ENCODE measurements at places on chromosomes 12 and 14.

GRCh38 chr12:54037360-54038283, 4.8 kb downstream of the HOXC5 start:
- no peak for DNase-seq

DNA sequence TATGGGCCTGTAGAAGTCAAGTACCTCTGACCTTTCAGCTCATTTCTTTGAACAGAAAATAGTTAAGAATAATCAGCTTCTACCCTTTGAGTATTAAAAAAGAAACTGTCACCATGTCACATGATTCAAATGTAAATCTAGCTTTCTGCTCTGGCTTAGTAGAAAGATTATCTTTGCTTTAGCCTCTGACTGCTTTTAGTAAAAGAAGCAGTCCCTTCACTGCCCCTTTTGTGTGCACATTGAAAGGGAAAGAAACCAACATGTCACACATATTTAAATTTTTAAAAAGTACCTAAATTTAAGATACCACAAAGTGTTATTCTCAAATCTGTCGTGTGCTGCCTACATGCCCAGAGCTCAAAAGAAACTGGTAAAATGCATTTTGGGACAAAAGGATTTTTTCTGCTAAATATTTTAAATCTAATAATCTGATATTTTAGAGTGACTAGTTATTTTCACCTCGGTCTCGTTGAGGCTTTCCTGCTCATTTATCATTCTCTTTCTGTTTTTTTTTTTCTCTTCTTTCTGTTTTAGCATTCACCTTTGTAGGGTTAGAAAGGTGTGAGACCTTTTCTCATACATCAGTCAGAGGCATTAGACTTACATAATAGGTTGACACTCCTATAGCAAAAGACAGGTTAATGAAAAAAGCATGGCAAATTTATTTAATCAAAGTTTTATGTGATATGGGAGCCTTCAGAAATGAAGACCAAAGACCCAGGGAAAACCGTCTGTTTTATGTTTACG, 41.3 kb downstream of the SLC16A7 start:
- no peak for DNase-seq

- DNase-seq = peak; percentile 31
Observed at GRCh38 chr14:102525219-102525928, 15.8 kb upstream of the ANKRD9 start.

DNA sequence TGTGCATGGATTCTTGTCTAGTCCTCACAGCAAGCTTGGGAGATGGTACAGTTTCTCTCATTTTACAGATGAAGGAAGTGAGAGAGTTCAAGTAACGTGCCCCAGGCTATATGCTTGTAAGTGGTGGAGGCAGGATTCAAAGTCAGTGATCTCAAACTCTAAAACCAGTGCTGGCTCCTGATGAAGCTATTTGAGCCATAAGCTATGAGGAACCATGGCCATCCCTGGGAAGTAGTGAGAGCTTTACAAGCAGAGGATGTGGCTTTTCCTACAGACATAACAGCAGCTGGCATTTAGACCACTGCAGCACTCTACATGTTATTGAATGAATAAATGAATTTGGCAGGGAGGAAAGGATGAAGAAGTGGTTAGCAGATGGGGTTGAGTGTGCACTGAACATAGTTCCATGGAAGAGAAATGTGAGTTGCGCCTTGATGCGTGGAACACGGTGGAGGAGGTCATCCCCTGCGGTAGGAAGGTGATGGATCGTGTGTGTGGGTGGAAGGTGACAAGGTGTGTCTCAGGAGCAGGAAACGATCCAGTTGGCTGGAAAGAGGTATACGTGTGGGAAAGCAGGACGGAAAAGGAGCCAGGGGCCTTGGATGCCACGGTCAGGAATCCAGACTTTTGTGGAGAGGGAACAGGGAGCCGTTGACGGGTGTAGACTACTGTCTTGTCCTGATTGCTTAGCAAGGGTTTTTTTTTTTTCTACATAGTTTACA, 65.2 kb downstream of the RFX4 start:
- no peak for DNase-seq

DNA sequence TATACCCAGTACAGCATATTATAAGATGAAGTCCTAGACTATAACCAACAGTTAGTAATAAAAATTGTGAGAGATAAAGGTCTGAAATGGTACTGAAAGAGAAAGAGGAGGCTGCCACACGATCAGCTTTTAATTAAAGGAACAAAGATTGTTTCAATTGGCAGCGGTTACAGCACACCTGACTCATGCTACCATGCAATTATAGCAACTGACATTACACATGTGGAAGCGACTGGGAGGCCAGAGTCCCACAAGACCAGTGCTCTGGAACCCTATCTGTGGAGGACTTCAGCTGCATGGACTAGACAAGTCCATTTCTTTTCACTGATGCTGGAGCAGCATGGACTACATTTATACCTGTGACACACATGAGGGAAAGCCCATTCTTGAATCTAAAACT, 55.2 kb downstream of the SEL1L start:
- DNase-seq = no peak

- DNase-seq = no peak
Observed at GRCh38 chr12:109493938-109494337, 16.5 kb downstream of the UBE3B start.

DNA sequence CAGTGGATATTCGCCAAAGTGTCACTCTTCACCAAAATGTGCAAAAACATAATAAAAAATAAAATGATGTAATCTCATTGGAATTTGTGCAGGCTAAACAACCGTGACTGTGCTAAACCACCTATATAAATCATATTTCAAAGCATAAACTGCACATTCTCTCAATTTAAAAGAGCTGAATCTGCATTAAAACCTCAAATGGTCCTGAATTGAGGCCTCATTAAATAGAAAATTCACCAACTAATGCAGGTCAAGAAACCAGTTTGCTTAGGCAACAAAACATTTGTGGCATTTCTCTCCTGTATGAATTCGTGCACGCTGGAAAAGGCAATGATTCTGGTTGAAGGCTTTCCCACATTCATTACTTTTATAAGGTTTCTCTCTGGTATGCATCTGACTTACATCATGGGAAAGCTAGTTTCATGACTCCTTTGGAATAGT, 80.1 kb upstream of the IFNG-AS1 start:
- DNase-seq = no peak

- DNase-seq = no peak
Observed at GRCh38 chr14:94517641-94518257, 8.5 kb upstream of the SERPINA12 start.

GRCh38 chr14:100899884-100900771, 3.4 kb downstream of the RTL1 start:
- no peak for DNase-seq

DNA sequence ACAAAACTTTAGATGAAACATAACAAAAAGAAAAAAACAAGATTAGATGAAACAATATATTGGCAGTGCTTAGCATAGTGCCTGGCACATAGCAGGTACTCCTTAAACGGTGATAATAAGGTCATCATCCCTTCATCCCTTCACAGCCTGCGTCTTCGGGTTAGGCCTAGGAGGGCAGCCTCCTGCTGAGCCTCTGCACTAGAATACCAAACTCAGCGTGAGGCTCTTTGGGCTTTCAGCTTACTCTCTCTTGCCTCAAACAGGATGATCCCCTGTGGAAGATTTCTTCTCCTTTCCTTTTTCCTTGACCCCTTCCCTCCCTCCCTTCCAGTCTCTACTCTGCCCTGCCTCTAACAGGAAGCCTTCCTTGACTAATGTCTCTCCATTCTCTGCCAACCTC, 14.4 kb upstream of the FIGNL2 start:
- no peak for DNase-seq

DNA sequence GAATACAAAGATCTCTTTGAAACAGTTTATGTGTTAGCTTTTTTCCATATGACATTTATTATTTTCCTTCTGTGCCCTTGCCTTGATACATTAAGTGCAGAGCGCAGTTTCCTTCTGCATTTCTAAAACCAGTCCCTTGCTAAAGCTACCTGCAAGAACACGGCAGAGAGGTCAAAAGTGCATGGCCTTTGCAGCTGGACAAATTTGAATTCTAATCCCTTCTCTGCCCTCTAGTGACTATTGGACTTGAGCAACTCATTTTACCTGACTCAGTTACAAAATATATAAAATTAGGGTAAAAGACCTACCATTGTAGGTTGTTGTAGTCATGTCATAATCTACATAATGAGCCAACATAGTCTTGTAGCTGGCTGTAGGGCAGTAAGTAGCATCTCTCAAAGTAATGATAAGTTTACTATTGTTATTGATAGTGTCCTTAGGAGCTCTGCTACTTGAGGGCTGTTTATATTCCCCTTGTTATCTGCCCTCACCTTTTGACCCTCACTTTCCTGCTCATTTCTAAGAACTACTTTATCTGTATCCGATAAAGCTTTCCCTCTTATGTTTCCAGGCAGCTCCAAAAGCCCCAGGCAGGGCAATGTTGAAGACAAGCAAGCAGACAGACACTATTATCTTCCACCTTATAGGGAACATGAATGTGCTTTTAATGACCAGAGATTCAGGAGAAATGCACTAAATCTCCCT, 120.0 kb upstream of the PDZRN4 start:
- DNase-seq = no peak

GRCh38 chr14:69424149-69424923, 25.8 kb downstream of the SLC39A9 start:
- DNase-seq = peak; percentile 70

DNA sequence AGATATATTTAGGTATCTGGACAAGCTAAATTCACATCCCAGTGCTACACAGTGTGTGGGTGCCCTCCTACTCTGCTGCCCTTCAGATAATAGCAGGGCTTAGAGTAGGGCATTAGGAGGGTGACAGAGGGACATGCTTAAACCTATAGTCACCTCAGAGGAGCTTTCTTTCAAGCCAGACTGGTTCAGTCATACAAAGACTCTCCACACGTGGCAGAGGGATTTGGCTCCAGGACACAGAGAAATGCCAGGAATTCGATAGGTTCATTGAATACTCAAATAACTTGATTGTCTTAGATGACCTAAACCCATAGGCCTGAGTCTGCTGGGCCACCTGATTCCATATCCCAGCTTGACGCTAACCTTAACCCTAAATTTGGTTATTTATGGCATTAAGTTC, 163.5 kb downstream of the TPH2 start:
- no peak for DNase-seq

GRCh38 chr14:29993143-29993542, 65.5 kb upstream of the PRKD1 start:
- no peak for DNase-seq

DNA sequence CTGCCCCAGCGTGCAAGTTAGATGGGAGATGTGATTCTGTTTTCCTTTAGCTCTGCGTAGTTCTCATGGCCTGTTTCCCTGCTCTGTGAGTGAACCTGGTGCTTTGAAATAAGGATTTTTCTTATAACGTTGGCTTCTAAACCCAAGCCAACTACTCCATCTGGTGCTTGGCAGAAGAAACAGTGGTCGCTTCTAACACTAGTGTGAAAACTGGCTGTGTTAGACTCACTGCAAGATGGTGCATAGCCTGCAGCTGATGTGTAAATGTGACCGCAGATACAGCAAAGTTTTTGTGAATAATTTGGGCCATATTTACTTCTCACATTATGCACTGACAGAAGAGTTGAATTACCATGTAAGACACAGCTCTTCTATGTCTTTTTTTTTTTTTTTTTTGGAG, 12.2 kb downstream of the GTF2H3 start:
- DNase-seq = no peak

DNA sequence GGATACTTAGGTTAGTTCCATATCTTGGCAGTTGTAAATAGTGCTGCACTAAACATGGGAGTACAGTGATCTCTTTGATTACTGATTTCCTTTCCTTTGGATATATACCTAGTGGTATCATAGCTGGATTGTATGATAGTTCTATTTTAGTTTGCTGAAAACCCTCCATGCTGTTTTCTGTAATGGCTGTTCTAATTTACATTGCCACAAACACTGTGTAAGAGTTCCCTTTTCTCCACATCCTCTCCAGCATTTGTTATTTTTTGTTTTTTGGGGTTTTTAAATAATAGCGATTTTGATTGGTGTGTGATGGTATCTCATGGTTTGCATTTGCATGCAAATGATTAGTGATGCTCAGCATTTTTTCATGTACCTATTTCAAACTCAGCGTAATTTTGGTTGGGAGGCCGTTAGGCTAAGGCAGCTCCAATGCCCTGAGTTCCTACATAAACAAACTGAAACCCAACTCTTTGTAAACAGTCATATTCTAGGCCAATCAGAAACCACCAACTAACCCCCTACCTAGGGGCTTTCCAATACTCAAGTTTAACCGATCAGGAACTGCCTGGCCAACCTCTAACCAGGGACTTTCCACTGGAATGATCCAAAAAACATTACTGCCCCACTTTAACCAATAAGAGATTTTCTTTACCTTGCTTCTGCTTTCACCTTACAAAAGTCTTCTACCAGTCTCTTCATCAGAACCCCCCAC, 171.6 kb downstream of the FBXL14 start:
- DNase-seq = no peak

GRCh38 chr12:54882079-54882478, 27.8 kb downstream of the MUCL1 start:
- peak; percentile 88 for DNase-seq

- no peak for DNase-seq
Observed at GRCh38 chr14:69648480-69649451, 37.4 kb downstream of the SUSD6 start.

- DNase-seq = no peak
Observed at GRCh38 chr14:40847480-40847879, 759.2 kb upstream of the LRFN5 start.

- no peak for DNase-seq
Observed at GRCh38 chr12:62605981-62606380, 139.4 kb downstream of the MON2 start.

GRCh38 chr12:38132139-38132538, 184.4 kb upstream of the ALG10B start:
- DNase-seq = no peak

- DNase-seq = no peak
Observed at GRCh38 chr12:105588106-105588505, 257.6 kb downstream of the C12orf75 start.

- no peak for DNase-seq
Observed at GRCh38 chr12:92614001-92614400, 88.8 kb upstream of the PLEKHG7 start.

- no peak for DNase-seq
Observed at GRCh38 chr14:36275741-36276140, 44.7 kb downstream of the MBIP start.

DNA sequence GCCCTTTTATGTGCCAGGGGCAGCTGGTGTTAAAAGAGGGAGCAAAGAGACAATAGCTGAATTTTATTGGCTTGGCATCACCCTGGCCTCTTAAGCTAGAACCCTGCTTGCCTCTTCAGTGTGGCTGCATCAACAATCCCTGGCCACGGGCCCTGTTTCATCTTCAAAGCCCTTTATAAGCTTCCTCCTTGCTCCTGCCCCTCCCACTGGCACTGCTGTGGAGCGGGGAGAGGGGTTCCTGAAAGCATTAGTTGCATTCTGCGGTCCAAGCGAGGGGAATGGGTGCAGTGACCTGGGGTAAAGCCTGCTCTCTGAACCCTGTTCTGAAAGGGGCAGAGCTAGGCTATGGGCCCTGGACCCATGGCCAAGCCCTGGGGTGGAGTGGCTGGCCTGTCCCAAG, 220 bp upstream of the KRT83 start:
- no peak for DNase-seq

GRCh38 chr12:77337362-77337761, 272.0 kb upstream of the E2F7 start:
- DNase-seq = no peak

- no peak for DNase-seq
Observed at GRCh38 chr12:87315-87714, 20.7 kb downstream of the IQSEC3 start.
